ENCODE measurements at places on chromosomes 12 and 14. TPM values are rescaled to one million over a fixed set of nuclear protein-coding genes. Genes with fewer than 3 reads are reported as not detected.

Gene KRT75
- not detected for total RNA-seq

Gene PHC1
- total RNA-seq: 21.6 TPM

Gene MYH6
- total RNA-seq: not detected

DNA sequence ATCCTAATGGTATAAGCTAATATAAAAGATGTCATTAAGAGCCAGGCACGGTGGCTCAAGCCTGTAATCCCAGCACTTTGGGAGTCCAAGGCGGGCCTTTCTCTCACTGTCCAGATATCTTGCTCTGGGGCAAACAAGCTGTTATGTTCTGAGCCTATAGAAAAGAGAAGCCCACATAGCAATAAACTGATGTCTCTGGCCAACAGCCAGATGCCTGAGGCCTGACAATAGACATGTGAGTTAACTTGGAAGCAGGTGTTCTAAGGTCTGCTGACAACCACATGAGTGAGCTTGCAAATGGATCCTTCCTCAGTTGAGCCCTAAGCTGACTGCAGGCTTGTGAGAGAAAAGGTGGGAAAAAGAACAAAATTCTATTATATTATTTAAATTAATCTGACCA is 25.0 kb downstream of the YAF2 start:
- DNase-seq: no peak

GRCh38 chr12:7212678-7213077 is 23.2 kb downstream of the PEX5 start:
- DNase-seq: no peak

DNA sequence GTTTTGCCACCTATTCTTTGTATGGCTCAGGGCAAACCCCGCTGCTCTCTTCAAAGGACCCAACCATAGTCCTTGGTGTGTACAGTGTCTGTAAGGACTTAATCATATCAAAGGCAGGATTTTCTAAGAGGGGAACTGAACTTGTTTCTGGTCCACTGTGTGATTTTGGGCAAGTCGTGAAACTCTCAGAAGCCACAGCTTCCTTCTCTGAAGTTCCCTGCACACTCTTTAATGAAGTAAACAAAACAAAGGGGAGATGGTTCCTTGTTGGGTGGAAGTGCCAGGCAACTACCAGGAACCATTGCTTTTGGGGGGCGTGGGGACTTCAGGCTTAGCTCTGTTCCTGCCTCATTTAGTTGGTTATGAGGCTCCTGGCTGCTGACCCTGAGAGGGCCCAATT is 152.4 kb downstream of the VRK1 start:
- no peak for DNase-seq

DNA sequence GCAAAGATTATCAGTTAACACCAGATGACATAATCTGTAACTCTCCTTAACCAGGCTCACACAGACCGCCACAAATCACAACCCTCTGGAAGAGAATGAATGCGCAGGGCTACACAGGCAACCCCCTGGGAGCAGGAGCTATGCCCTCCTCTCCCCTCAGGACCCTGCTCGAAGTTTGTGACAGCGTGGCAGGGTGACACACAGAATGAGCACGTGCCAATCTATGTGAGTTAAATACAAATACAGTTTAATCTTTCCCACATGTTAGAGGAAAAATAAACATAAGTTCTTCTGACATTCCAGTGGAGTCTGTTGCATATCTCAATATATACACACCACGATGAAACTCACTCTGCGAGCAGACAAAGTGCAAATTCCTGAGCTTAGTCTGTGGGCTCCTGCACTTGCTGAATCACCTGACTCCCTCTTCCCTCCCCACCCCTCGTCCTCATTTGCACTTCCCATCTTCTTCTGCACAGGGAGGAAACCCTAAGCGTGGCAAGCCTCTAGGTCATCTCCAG is 37.6 kb downstream of the BCAT1 start:
- no peak for DNase-seq

- DNase-seq: no peak
These were observed 271 bp downstream of the DNAI7 start for GRCh38 chr12:25194722-25195055.

DNA sequence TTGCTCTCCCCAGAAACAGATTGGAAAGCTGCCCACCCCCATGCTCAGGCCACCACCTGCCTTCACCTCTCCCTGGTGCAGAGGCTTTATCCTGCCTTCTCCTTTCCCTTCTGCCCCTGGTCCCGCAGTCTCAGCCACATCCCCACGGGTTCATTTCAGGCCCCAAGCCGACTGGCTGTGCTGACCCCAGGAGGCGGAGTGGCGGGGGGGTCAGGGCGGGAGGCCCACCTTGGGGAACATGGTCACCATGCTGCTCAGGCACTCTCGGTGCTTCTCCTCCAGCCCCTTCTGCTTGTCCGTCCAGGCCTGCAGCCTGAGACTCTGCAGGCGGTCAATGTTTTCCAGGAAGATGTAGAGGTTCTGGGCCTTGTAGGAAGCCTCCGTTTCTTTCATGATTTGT is 6.9 kb downstream of the FAM186B start:
- DNase-seq: no peak

Data from activated CD8-positive, alpha-beta T cell treated with anti-CD3 and anti-CD28 coated beads for 36 hours (primary cell).